Thoracic aorta (tissue), 2 donors: ENCODE measurements at places on chromosomes 5 and 9. TPM values are rescaled to one million over a fixed set of nuclear protein-coding genes. Genes with fewer than 3 reads are reported as not detected.

- no peaks in the 10 kb centered on the region for H3K27me3 ChIP-seq
- no peak overlapping the region for H3K4me3 ChIP-seq
- no peak for DNase-seq
These were observed 47.7 kb downstream of the MVB12B start for GRCh38 chr9:126374366-126374781.

Gene PCDHGA2
- 8.5 TPM for total RNA-seq

DNA sequence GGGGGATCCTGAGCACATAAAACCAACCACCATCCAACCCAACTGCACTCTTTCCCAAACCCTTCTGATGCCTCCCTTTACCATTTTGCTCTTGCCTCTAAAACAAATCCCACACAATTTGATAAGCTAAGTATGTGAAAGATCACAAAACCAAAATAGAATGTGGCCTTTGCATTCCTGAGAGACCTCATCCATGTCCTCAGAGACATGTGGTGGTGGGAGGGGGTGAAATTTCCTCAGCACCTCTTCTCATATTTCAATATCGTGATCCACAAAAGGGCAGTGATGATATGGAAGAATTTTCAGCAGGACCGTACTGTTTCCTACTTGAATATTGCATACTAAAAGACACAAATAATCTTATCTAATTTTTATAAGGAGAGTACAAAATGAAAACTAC, 423.3 kb downstream of the TLE1 start:
- no peak overlapping the region for H3K27ac ChIP-seq
- H3K4me1 ChIP-seq: no peaks in the 10 kb centered on the region
- no peak overlapping the region for H3K4me3 ChIP-seq
- H3K36me3 ChIP-seq: no peaks in the 10 kb centered on the region
- DNase-seq: no peak

GRCh38 chr9:114480746-114481435, 24.4 kb downstream of the WHRN start:
- H3K27me3 ChIP-seq: no peaks in the 10 kb centered on the region
- DNase-seq: no peak
- H3K4me1 ChIP-seq: no peaks in the 10 kb centered on the region
- H3K4me3 ChIP-seq: no peak overlapping the region
- H3K27ac ChIP-seq: no peak overlapping the region

GRCh38 chr9:133957328-133957727, 34.8 kb downstream of the VAV2 start:
- H3K27me3 ChIP-seq: no peaks in the 10 kb centered on the region
- H3K27ac ChIP-seq: no peak overlapping the region
- H3K36me3 ChIP-seq: no peaks in the 10 kb centered on the region
- no peak for DNase-seq
- H3K4me1 ChIP-seq: peaks cover 25% of the 10 kb centered on the region

GRCh38 chr5:148686660-148687059, 32.3 kb upstream of the HTR4 start:
- no peak overlapping the region for H3K27ac ChIP-seq
- no peaks in the 10 kb centered on the region for H3K36me3 ChIP-seq
- H3K4me3 ChIP-seq: no peak overlapping the region
- H3K4me1 ChIP-seq: peaks cover 12% of the 10 kb centered on the region

GRCh38 chr9:137953683-137954438, 76.3 kb downstream of the CACNA1B start:
- H3K4me3 ChIP-seq: no peak overlapping the region
- H3K27ac ChIP-seq: no peak overlapping the region
- no peak for DNase-seq
- H3K36me3 ChIP-seq: no peaks in the 10 kb centered on the region

Gene SLC38A9
- 16.6 TPM for total RNA-seq

- no peaks in the 10 kb centered on the region for H3K27me3 ChIP-seq
These were observed 151.6 kb downstream of the SIL1 start for GRCh38 chr5:139046551-139046950.

DNA sequence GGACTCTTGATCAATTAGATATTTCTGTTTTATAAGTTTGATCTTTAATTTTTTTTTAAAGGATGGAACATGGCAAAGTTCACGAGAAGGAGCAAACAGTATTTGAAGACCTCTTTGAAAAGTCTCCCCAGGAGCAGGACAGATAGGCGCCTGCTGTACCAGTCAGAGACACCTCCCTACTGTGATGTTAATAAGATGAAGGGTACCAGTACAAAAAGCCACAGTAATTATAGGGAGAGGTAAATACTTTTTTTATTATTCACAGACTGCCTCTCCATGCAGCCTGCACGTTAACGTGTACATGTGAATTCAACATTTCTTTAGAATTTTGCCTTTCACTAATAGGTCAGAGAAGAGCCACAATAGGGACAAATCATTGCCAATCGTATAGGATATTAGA, 146.5 kb upstream of the CDH6 start:
- no peaks in the 10 kb centered on the region for H3K27me3 ChIP-seq
- H3K4me3 ChIP-seq: no peak overlapping the region
- H3K27ac ChIP-seq: no peak overlapping the region
- no peaks in the 10 kb centered on the region for H3K4me1 ChIP-seq
- H3K36me3 ChIP-seq: no peaks in the 10 kb centered on the region

- no peak for DNase-seq
- no peak overlapping the region for H3K27ac ChIP-seq
- H3K4me1 ChIP-seq: no peaks in the 10 kb centered on the region
These were observed 7.3 kb downstream of the FOXI1 start for GRCh38 chr5:170112876-170113521.

DNA sequence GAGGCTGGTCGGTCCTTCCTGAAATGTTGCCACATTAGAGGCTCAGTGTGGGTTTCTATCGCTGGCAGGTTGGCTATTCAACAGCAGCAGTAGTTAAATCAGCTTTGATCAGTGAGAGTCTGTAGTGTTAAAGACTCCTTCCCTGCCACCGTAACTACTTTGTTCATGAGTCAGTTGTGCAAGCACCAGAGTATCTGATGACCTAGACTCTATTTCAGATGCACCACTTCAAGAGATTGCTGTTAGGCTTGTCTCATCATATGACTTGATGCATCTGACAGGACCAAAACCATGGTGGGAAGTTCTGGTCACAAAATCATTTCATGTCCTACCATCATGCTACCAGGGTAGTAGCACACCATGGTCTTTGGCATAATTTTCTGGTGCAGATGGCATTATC, 482.7 kb upstream of the MPDZ start:
- H3K27ac ChIP-seq: no peak overlapping the region
- no peak for DNase-seq
- no peaks in the 10 kb centered on the region for H3K36me3 ChIP-seq
- H3K4me1 ChIP-seq: no peaks in the 10 kb centered on the region
- no peaks in the 10 kb centered on the region for H3K27me3 ChIP-seq
- H3K4me3 ChIP-seq: no peak overlapping the region

DNA sequence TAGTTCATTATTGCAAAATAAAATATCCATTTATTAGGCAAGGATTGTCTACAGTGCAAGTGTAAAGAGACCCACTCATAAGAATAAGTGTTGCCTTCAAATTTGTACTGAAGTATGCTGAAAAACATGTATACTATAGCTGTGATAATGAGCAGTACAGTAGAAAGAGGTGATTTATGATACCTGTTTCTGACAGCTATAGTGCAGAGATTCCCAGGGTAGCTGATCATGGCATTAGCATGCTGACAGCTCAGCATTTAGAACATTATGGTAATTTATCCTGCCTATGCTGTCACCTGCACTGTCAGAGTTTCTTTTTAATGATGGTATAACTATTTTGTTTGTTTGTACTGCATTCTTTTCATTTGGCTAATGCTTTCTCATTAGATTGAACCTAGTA, 177.6 kb upstream of the TLX3 start:
- no peaks in the 10 kb centered on the region for H3K36me3 ChIP-seq
- no peaks in the 10 kb centered on the region for H3K4me1 ChIP-seq
- H3K27ac ChIP-seq: no peak overlapping the region
- H3K27me3 ChIP-seq: no peaks in the 10 kb centered on the region
- no peak overlapping the region for H3K4me3 ChIP-seq

DNA sequence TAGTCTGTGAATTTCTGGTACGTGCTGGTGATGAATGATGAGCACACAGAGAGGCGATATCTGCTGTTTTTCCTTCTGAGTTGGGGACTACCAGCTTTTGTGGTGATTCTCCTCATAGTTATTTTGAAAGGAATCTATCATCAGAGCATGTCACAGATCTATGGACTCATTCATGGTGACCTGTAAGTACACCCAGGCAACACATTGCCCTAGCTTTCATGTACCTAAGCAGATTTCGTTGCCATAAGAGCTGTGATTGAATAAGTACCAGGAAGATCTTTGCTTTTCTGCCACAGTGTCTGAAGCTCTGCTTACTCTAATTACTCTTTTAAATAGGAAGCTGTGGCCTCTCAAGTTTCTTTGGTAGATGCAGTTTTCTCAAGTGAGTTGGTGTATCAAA, 397.8 kb downstream of the ARRDC3 start:
- DNase-seq: no peak
- no peaks in the 10 kb centered on the region for H3K36me3 ChIP-seq
- H3K4me3 ChIP-seq: no peak overlapping the region
- H3K27me3 ChIP-seq: no peaks in the 10 kb centered on the region
- no peaks in the 10 kb centered on the region for H3K4me1 ChIP-seq

DNA sequence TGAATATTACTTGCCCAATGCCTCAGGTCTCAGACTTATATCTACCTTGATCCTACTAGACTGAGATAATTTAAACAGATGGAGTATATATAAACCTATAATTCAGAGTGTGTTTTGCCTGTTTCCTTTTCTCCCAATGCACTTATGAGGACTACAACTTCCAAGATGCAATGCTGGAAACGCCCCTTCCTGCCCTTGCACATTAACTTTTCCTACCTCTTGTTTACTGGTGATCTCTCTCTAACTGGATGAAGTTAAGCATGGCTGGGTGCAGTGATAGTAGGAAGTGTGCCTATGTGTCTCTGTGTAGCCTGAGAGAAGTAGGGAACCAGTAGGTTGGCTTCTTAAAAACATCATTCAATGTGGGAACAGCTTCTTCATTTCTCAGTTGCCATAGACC, 115.2 kb downstream of the SVEP1 start:
- no peaks in the 10 kb centered on the region for H3K36me3 ChIP-seq
- H3K4me3 ChIP-seq: no peak overlapping the region
- no peak for DNase-seq
- no peaks in the 10 kb centered on the region for H3K27me3 ChIP-seq
- H3K4me1 ChIP-seq: no peaks in the 10 kb centered on the region

DNA sequence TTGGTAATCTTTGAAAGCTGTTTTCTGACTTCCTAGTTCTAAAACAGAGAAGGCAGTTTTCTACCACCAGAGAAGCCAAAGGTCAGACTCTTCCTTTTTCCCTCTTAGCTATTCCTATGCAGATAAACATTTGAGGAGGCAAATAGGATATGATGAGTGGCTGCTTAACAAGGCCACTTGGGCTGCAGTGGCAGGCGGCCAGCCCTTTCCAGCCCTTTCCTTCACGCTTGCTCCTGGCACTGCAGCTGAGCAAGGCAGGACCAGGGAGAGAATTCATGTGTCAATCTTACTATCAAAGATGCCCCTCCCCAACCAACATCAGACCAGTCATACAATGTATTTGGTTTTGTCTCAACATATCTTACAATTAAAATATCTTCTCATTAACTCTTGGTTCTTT, 36.8 kb upstream of the RNF38 start:
- H3K4me3 ChIP-seq: no peak overlapping the region
- no peaks in the 10 kb centered on the region for H3K36me3 ChIP-seq
- no peak for DNase-seq
- no peaks in the 10 kb centered on the region for H3K4me1 ChIP-seq
- H3K27ac ChIP-seq: no peak overlapping the region

GRCh38 chr9:97570899-97571298, 62.3 kb downstream of the TSTD2 start:
- peaks cover 43% of the 10 kb centered on the region for H3K36me3 ChIP-seq
- no peak overlapping the region for H3K4me3 ChIP-seq
- peaks cover 22% of the 10 kb centered on the region for H3K4me1 ChIP-seq
- DNase-seq: no peak
- H3K27ac ChIP-seq: no peak overlapping the region
- H3K27me3 ChIP-seq: no peaks in the 10 kb centered on the region

- H3K4me3 ChIP-seq: no peak overlapping the region
- no peaks in the 10 kb centered on the region for H3K27me3 ChIP-seq
- H3K4me1 ChIP-seq: no peaks in the 10 kb centered on the region
- no peak for DNase-seq
These were observed 30.3 kb downstream of the SLC25A46 start for GRCh38 chr5:110769000-110769681.

Gene HARS2
- total RNA-seq: 69.0 TPM

Gene FREM1
- 24.8 TPM for total RNA-seq

DNA sequence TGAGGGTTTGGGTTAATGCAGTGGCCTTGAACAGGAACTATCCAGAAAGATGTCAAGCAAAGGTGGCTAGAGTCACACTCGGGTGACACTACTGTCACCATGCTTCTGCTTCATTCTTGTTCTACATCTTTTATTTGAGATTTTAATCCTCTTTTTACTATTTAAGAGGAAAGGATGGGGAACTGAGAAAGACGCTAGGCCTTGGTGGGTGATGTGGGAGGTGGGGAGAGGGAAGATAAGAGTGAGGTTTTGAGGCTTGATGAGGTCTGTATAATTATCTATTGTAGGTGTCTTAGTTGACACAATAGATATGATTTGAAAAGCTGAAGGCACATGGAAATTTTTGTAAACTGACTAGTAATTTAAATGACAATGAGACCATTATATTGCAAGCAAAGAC, 3.5 kb upstream of the BASP1 start:
- DNase-seq: no peak
- H3K27ac ChIP-seq: no peak overlapping the region
- H3K4me3 ChIP-seq: no peak overlapping the region
- H3K36me3 ChIP-seq: no peaks in the 10 kb centered on the region
- no peaks in the 10 kb centered on the region for H3K4me1 ChIP-seq
- no peaks in the 10 kb centered on the region for H3K27me3 ChIP-seq

DNA sequence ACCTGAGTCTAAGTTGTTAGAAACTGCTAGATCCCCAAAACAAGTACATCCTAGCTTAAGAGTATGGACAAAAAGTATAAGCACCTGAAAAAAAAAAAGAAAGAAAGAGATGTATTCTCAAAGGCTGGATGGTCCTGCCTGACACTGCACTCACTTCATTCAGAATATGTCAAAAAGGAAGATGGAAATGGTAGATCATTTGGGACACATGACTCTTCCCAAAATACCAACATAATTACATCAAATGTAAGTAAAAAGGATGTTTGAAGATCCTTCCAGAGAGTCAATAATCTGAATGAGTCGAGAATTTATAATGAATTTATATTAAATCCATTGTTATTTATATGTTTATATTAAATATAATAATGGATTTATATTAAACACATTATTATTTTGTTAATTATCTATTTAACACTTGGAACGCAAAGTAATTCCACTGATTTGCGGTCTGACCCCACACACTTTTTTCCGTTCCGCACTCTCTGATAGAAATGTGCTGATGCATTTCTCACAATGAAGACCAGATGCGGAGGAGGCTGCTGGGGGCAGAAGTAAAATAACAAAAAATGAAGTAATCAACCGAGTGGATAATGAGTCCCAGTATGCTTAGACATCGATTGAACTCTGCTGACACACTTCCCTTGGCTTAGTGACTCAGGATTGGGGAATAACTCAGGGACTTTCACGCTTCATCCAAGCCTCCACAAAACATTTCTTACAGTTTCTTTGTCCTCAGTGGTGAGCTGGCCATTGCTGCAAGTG, 201.2 kb downstream of the ADAMTS12 start:
- no peak for DNase-seq
- H3K4me3 ChIP-seq: no peak overlapping the region
- H3K27ac ChIP-seq: no peak overlapping the region
- no peaks in the 10 kb centered on the region for H3K27me3 ChIP-seq

GRCh38 chr5:139914218-139914807, 118.7 kb downstream of the PSD2 start:
- H3K36me3 ChIP-seq: no peaks in the 10 kb centered on the region
- H3K27me3 ChIP-seq: no peaks in the 10 kb centered on the region
- H3K27ac ChIP-seq: no peak overlapping the region
- H3K4me1 ChIP-seq: no peaks in the 10 kb centered on the region
- H3K4me3 ChIP-seq: no peak overlapping the region
- no peak for DNase-seq
